Left forelimb (tissue), 1 donor: ENCODE measurements at places on chromosomes 13 and 19.

GRCh38 chr13:73060251-73061160 lies 1.7 kb downstream of the KLF5 start:
- DNase-seq: peak; percentile 69

GRCh38 chr19:646779-647565 lies 7.3 kb downstream of the FGF22 start:
- no peak for DNase-seq

DNA sequence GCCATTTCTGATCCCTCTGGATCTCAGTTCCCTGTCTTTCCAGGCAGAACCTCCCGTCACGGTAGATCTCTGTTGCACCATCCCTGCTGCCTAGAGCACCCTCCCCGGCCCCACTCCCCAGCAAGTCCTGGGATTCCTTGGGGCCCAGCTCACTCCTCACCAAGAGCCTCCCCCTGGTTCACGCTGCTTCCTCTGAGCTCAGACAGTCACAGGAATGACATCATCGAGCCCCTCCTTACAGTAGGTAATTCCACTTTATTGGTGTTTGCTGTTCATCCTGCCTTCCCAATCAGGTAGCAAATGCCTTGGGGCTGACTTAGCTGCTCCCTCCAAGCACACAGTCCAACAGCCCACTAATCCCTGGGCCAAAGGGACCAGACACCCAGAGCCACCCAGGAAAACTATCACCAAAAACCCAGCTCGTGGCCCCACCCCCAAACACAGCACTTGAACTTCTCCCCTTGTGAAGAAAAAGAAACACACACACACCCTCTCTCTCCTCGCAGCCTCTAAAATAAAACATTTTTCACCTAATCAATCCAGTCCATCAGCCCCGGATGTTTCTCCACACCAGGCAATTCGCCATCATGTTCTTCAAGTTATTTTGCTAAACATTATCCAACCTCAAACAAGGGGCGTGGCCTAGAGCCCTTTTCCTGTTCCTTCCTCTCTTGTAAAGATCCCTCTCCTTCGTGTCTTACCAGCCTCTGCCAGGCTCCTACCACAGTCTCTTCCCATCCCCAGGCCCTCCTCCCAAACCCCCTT lies 2.5 kb downstream of the NAPA start:
- DNase-seq: no peak

GRCh38 chr13:83536941-83537340 lies 345.3 kb downstream of the SLITRK1 start:
- no peak for DNase-seq

DNA sequence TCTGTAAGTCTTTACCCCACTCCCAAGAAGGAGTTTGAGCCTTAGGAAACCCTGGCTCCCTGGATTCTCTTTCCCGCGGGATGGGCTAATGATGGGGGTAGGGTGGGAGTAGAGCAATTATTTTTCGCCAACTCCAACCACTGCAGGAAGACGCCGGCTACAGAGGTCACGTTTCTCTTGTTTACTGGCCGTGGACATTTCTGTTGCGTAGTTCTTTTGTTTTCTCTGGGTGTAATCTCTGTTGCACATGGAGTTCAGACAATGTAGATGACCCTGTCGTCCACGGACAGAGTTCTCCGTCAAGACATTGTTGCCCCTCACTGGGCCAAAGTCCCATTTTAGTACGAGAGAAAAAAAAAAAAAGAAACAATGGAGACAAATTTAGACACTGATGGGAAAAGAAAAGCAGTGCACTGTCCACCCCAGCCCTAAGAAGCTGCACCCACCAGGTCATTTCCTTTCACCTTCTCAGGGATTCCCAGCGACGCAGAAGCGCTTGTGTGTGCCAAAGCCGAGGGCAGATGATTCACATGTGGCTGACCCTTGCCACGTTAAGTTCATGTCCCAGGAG lies 133.9 kb upstream of the ARGLU1 start:
- no peak for DNase-seq

GRCh38 chr13:76455960-76456359 lies 430.2 kb downstream of the KCTD12 start:
- no peak for DNase-seq

DNA sequence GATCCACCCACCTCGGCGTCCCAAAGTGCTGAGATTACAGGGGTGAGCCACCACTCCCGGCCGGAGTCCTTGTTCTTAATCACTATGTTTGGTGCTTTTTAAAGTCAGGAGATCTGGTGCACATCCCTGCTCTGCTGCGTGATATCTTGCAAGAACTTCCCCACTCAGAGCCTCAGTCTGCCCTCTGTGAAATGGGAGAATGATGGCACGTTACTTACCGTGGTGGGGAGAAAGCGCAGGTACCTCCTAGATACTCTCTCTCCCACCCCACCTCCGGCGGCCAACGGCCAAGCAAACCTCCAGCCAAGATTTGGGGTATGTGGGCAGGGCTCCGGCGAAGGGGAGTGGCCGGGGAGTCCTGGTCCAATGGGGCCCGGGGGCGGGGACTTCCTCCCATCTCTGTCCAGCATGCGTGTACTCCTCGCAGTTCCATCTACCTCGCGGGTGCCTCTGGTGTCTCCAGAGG lies at the start of gene RYR1:
Gene RYR1 (plus strand): TSS at position 424 of the 466 bp plus-strand sequence. CDS start 139 bp downstream, outside the sequence.
- peak; percentile 79 for DNase-seq

DNA sequence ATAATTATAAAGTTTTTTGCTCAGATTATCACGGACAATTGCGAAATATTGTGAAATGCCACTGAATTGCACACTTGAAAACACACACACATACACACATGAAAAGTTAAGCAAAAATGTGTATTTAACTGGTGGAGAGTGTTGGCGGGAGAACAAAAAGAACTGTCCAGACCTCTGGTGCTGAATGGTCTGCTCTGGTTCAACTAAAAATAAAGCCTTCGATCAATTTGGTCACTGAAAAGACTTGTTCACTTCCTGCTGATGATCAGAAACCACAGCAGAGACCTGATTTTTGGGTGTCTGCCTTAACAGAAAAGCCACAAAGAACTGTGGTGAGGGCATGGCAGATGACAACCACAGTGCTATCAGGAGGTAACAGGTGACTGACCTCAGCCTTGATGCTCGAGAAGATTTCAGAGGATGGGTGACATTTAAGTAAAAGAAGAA lies 4.0 kb upstream of the IGFL1 start:
- no peak for DNase-seq

- DNase-seq: no peak
Measured at GRCh38 chr13:46553521-46553885, 533 bp downstream of the LRCH1 start.

DNA sequence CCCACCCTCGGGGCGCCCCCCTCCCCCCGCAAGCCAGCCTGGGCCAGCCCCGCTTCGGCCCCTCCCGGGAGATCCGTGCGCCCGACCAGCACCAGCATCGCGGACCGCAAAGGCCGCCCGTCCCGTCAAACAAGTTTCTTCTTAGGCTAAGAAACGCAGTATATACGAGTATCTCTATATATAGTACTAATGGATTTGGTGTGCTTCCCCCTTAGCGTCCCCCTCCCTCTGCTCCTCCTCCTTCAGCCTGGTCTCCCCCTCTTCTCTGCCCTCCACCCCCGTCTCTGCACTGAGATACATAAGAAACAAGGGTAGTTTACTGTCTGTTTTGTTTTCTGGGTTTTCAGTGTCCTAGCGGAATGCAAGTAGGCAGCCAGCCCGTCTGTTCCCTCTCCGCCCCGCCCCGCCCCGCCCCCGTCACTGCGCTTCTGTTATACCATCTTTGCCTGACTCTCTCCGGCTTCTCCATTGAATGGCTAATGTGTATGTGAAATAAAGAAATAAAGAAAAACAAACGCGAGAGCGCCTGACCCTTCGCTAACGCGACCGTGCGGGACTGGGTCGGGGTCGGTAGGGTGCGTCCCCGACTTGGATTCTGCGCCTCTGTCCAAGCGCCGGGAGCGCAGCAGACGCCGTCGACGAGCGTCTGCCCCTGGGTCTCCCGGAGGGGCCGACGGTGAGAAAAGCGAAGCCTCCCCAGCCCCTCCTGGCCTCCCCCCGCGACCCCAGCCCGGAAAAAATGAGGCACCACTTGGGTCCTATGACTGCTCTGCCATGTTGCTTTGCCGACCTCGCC lies 4.2 kb downstream of the LYL1 start:
- DNase-seq: no peak

- DNase-seq: peak; percentile 86
Measured at GRCh38 chr13:36919833-36920615, at the start of gene SMAD9. Gene SMAD9, minus strand, starts transcription at chr13:36920238. Its CDS starts 40,549 bp downstream, at chr13:36879689.

GRCh38 chr13:98664924-98665637 lies 87.4 kb downstream of the SLC15A1 start:
- DNase-seq: no peak
